ENCODE measurements at places on chromosomes 6 and 20.

GRCh38 chr20:37395410-37395797, 49.5 kb downstream of the SRC start:
- DNase-seq: no peak

DNA sequence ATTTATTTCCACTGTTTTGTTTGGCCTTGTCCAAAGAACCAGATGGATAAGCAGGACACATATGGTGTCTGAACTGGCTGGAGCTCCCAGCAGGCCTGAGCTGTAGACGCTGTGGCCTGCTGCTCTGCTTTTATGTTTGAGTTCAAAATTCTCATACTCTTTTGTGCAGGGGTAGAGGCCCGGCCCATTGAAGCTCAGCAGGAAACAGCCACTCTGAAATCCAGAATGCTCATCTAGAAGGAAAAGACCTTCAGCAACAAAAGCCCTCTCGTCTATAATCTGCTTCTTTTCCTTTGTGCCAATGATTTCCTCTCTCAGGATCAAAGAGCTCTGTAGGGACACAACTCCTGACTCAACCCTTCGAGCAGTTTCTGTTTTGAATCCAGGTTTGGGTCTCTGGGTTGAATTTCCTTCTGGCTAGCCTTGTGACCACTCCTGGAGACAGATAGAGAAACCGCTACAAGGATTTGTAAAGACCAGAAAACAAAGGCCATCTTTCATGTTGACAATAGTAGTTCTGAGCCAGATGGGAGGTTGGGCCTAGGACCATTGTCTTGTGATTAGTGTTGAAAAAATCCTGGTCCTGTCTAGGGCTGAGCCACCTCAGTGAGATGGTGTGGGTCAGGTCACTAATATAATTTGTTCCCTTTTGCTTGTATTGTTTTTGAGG, 446.7 kb downstream of the BCKDHB start:
- no peak for DNase-seq

DNA sequence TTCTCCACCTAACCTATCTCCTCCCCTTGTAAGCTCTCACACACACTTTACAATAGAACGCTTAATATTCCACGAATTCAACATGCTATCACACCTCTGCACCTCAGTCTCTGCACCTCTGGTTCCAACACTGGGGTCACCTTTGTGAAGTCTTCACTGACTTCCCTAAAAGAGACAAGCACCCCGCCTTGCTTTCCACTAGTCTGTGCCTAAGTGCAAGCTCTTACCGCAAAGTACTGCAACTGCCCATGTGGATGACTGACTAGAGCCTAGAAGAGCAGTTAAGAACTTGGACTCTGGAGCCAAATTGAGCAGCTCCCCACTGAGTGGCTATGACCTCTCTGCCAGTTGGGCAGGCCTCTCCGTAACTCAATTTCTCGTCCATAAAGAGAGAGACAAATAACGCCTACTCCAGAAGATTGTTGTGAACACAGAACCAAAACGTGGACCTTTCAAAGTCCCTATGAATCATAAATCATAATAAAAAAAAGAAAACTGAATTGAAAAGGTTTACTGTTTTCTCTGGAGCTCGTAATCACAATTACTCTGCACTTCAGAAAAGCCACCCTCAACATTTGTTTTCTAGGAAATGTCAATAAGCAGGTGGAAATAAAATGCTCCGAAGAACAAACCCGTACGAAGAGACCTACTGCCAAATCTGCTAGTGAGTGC, 1.2 kb downstream of the IFNGR1 start:
- no peak for DNase-seq

GRCh38 chr6:169445661-169446581, 192.3 kb upstream of the THBS2 start:
- no peak for DNase-seq

- no peak for DNase-seq
Observed at GRCh38 chr6:142857233-142857761, 87.7 kb downstream of the HIVEP2 start.

- no peak for DNase-seq
Observed at GRCh38 chr6:19603721-19604120, 233.4 kb upstream of the ID4 start.

DNA sequence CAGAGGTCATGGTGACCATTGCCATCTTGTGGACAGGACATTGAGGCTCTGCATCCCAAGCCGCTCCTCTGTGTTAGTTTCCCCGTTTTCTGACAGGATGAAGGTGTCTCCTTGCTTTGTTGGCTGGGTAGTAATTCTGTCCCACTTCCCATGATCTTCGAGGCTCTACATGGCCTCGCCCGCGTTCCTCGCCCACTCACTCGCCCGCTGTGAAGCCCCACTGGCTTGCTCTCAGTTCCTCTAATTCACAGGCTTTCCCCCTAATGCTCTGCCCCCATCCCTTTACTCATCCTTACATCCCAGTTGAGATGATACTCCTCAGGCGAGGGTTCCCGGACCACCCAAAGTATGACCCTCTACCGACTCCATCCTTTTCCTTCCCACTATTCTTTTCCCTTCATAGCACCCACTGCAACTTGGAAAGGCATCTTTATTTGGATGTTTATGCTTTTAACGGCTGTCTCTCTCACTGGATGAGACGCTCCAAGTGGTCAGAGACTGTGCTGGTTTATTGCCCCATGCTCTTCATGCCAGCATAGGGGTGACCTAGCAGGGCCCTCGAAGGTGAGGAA, 511 bp upstream of the SLC35B2 start:
- DNase-seq: no peak

GRCh38 chr6:87444362-87444761, 28.4 kb upstream of the SLC35A1 start:
- no peak for DNase-seq

DNA sequence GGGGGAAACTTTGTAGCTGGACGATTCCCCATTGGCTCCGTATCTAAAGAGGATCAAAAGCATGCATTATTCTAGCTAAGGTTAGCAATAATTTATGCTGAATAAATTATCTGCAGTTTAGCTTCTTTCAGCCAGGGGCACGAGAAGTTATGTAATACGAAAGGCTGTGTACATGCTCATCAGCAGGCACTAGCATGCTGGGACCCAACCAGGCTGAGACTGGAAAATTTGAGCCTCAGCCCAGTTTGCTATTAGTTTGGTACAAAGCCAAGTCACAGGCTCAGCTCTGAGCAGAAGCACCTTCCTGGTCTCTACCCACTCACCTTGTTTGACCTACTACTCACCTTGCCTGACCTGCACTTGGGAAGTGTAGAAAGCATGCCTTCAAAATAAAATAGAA, 328.1 kb upstream of the ARID1B start:
- DNase-seq: no peak

GRCh38 chr20:56974499-56975250, 291.8 kb downstream of the BMP7 start:
- DNase-seq: peak; percentile 32

GRCh38 chr6:82182756-82183155, 64.8 kb downstream of the IBTK start:
- DNase-seq: no peak

DNA sequence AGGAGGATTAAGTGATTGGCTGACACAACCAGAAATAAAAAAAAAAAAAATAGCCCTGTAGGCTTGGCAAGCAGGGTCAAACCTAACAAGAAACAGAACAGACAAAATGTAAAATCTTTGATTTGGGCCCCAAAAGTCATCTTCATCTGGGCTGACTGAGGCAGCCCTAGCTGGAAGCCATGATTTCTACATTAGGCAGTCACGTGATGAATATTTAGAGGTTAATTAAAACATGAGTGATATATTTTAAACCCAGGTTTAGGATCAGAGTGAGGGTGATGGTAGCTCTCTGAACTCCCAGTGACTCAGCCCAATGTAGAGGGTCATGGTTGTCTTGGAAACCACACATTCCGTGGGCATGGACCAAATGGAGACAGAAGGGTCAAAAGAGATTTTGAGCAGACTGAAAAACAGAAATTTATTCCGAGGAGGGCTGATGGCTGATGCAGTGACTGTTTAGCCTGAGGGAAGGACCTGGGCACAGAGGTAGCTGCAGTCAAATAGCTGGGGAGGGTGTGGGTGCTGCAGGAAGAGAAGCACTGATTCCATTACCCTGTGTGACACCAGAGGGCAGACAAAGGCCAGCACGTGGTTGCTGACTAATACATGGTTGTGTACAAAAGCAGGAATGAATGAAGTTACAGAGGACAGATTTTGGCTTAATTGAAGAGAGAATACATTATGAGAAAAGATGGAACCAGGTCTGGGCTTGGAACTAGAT, 573.1 kb upstream of the CHD6 start:
- DNase-seq: no peak

DNA sequence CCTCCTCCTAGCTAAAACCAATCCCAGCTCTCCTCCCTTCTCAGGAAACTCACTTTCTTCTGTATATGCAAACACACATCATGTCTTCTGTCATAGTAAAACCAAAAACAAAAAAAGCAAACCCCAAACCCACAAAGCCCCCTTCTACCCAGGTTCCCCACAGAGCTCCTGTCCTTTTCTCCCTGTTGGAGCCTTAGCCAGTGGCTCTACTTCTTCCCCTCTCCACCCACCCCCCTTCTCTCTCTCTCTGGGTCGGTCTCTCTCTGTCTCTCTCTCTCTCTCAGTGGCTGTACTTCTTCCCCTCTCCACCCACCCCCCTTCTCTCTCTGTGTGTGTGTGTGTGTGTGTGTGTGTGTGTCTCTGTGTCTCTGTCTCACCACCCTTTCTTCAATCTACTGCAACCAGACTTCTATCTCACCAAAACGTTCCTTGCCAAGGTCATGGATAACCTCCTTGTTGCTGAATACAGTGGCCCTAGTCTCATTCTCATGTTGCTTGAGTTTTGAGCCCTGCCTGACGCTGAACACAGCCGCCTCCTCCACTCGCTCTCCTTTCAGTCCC, 8.7 kb upstream of the OSER1 start:
- no peak for DNase-seq

GRCh38 chr6:52515219-52515960, 61.5 kb downstream of the TRAM2 start:
- no peak for DNase-seq

GRCh38 chr6:147614501-147614900, 106.0 kb downstream of the SAMD5 start:
- DNase-seq: no peak

Measured in amygdala (tissue), 56 donors.